ENCODE measurements at places on chromosomes 4 and X.
A peak's percentile ranks its signal among the peaks of the same experiment; 100 is the strongest.

- no peak for DNase-seq
Measured at GRCh38 chr4:11471618-11472017, 42.9 kb upstream of the HS3ST1 start.

DNA sequence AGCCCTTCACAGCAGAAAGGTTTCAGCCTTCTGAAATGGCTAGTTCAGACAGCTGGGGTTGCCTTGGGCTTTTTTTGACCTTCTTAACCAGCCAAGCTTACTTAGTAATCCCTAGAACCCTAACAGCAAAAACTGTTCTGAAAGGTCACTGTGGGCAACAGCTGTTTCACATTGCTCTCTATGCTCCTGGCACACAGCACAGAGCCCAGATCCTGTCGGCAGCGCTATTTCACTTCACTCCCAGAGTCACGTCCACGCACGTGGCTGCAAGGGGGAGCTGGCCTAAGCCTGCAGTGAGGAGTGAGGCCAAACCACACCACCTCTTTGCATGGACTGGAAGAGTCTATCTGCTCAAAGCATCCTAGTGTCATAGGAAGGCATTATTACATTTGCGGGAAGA is 32.0 kb upstream of the STS start:
- DNase-seq = peak; percentile 56

DNA sequence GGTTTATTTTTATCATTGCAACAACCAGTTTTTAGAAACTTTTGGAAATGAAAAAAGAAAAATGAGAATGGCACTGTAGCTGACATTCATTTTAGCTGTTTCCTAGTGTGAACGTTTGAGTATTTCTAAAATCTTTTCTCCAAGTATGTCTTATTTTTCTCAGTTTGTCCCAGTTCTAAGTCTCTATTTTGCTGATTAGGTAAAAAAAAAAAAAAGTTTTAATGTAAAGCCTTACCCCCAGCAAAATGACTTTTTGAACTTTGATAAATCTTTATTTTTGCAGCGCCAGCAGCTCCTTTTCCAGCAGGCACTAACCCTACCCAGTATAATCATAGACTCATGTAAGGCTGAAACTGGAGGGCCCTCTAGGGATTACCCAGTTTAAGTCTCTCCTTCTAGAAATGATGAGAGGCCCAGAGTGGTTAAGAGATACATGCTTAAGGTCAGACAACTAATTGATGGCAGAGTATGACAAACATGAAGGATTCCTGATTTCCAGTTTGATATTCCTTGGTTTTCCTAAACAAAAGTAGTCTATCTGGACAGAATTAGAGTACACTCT is 84.3 kb upstream of the SLC4A4 start:
- DNase-seq = no peak

- peak; percentile 23 for DNase-seq
Measured at GRCh38 chr4:144734522-144734921, 88.6 kb downstream of the HHIP start.

DNA sequence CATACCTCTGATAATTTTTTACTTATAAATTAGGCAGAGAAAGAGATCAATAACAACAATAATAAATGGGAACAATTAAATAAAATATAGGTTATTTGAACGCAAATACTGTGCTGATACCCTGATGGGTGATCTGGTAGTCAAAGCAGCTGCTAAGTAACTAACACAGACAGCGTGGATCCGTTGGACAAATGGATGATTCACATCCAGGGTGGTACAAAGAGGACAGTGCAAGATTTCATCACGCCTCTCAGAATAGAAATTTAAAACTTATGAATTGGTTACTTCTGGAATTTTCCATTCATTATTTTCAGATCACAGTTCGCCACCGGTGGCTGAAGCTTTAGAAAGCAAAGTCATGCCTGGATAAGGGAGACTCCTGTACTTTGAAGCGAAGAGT is 1066.0 kb upstream of the ADGRL3 start:
- no peak for DNase-seq

DNA sequence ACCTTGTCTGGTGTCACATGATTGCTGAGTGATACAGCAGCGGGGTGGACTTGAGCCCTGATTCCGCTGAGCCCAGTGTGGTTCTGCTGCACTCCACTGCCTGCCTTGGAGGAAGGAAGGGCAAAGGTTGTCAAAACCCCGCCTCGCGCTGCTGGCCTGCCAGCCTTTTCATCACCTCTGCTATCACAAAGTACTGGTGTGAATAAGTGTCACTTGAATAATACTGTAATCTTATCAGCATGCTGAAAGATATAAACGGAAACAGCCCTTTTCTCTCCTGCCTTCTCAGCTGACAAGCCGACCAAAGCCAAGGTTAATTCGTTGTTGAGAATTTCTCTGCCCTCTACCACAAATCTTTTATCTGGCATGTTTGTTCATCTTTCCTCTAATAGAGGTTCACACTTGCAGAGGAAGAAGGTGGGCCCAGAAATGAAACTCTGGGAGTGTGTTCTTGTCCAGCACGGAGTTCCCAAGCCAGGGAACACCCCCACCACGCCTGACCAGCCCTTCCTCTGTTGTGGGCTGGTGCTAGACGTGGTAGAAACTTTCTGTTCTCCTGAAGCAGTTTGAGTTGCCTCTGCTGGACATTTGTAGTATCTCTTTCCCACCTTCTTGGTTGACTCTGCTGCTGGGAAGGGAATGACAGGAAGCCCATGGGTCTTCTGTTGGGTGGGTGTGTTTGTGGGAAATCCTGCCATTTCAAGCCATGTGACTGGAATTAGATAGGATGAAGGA is 21.5 kb downstream of the FHDC1 start:
- no peak for DNase-seq

GRCh38 chr4:19375136-19375804 is 876.4 kb upstream of the SLIT2 start:
- no peak for DNase-seq
